ENCODE measurements at places on chromosomes 5 and 9. TPM values are rescaled to one million over a fixed set of nuclear protein-coding genes. Genes with fewer than 3 reads are reported as not detected.

NTRK2 gene
- total RNA-seq, result 0.16 TPM

ACOT12 gene
- not detected for total RNA-seq

CCNJL gene
- 12.9 TPM for total RNA-seq

DAP gene
- total RNA-seq, result 40.6 TPM

SPATA31A3 gene
- not detected for total RNA-seq

- no peak for DNase-seq
These were observed 541.7 kb downstream of the SPOCK1 start for GRCh38 chr5:136957428-136957827.

DNA sequence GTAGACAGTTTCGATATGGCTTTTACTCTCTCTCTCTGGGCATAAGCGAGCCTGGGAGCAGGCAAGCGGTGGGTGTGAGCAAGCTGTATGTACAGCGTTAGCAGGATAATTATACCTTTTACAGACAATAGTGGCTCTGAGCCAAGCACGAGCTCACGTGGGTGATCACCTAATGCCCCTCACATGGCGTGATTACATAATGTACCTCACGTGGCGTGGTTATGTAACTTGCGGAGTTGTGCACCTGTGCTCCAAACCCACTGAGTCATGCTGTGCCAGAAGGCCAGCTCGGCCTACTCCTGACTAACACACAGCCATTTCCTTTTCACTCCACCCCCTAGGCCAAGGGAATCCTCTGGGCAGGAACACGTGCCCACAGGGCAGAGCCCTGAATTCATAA lies 797.2 kb downstream of the EFNA5 start:
- DNase-seq, result no peak

DNA sequence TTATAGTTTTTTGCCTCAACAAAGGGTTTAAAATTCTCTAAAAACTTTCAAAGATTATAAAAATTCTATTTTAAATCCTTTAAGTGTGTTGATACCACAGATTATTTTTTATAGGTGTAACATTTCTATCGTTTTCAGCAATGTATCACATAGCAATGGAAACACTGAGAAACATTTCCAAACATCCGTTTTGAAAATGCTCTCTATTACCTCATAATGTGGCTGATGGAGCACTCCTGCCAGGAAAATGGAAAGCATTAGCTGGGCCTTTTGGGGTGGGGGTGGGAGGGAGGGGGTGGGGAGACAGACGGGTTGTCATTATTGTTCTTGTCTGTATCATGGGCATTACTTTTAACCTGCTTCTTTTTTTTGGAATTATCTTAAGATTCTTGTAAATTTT lies 516.5 kb downstream of the ACTL7B start:
- no peak for DNase-seq

- DNase-seq, result no peak
These were observed 614.5 kb downstream of the EFNA5 start for GRCh38 chr5:107056278-107056677.

GRCh38 chr5:118144540-118144939 lies 843.8 kb downstream of the DTWD2 start:
- no peak for DNase-seq

- no peak for DNase-seq
These were observed 232.3 kb upstream of the PTGER4 start for GRCh38 chr5:40447438-40447837.

GRCh38 chr5:31965227-31965626 lies 208.9 kb downstream of the GOLPH3 start:
- no peak for DNase-seq

DNA sequence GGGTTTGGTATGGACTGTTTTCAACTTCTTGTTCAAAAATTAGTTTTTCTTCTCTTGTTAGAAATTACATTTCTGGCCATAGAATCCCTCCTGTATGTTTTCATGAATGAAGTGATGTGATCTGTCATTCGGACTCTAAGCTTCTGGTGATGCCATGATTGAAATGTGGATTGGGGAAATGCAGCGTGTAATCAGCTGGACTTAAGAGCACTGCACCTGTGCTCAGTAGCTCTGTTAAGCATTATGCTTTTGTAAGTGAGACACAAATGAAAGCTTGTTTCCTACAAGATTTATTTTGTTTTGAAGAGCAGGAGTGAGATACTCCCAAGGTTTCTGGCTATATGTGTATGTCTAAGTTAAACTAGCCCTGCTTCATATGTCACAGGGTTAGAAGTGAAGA lies 24.0 kb upstream of the FAM120AOS start:
- no peak for DNase-seq
